Amygdala (tissue), 56 donors: ENCODE measurements at places on chromosomes 12 and 14.

DNA sequence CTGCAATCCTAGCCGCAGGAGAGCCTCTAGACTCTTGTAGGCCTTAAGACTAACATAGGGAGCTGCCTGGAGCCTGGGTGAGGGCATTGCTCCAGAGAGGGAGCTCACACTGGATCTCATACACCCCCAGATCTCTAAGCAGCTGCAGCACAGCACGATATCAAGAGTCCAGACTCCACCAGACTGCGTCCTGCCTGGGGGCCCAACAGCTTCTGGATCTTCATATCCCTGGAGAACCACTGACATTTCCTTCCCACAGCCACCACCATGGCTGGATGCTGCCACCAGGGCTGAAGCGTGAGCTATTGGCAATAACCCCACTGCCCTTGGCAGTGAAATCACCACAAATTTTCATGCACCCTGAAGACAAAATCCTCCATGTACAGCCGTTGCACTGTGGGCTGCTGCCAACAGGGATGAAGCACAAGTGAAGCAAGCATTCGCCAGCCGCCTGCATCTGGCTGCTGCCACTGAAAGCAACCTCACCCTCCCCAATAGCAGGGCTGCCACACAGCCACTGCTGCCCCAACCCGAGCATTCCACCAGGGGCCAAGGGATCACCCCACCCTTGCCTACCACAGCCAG is 28.2 kb downstream of the CACNA2D4 start:
- no peak for DNase-seq

DNA sequence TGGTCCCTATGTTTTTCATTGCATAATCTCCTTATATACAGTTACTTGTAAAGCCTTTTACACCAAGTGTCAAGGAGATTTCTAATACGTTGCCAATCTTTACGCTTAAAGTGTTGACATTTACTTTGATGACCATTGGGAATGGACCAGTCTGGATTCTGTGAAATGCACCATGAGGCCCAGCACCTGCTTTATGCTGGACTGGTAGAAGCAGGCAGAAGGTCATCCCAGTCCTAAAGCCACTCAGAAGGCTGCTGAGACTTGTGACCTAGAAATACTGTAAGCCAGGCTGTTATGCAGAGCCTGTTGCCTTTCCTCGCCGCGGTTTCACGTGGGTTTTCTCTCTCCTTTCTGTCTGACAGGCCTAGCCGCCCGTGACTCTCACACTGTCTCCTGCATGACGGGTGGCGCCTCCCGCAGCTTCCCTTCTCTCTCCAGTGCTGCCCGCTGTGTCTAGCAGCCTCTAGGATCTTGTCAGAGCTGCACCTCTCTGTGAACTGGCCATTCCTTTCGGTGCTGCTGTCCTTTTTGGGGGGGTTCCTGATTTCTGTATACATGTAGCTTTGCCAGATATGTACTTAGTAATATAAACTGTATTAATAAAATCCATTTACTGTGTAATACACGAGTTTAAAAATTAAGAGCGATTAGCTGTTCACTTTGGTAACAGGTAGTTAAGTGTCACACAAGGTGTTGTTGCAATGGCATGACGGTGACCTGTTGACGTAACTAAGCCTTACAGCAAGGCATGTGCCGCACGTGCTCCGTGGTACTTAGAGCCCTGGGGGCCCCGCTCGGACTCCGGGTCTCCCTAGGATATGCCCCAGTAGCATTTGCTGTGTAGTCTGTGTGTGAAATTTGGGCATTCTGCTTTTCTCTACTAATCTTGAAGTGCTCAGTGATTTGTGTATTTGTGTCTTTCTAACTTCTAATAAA is 29.7 kb downstream of the XRCC3 start:
- DNase-seq: no peak

- DNase-seq: no peak
These were observed 1701.5 kb upstream of the FLRT2 start for GRCh38 chr14:83828406-83828805.

DNA sequence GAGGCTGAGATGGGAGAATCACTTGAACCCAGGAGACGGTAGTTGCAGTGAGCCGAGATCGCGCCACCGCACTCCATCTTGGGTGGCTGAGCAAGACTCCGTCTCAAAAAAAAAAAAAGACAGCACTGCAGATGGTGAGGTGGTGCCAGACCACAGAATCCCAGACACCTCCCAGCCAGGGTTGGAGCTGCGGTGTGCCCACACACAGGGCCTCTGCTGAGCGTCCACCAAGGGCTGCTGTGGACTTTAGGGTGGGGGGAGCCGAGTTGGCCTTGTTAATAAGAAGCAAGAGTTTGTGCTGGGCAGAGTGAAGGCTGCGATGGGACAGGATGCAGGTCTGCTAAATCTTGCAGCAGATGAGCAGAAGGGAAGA is 14.2 kb downstream of the KMT5A start:
- no peak for DNase-seq

DNA sequence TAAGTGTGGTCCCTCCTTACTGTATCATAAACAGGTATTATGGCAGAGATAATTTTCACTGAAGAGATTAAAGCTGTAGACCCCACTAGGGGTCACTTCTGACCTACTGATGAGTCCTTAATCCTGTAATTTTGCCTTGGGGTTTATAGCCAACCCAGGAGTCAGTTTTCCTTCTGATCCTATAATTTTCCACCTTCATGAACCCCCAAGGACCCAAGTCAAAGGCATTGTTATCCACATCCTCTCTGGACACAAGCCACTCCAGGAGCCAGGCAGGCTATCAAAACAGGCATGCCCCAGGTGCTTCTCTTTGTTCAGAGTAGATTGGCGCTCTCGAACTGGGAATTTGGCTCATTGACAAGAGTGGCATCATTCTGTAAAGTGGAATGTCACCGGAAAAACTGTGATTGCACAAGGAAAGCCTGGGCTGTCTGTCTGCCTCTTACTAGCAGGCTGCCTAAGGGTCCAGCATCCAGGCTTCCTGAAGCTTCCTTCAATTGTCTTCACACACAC is 1523.2 kb upstream of the FLRT2 start:
- DNase-seq: no peak

DNA sequence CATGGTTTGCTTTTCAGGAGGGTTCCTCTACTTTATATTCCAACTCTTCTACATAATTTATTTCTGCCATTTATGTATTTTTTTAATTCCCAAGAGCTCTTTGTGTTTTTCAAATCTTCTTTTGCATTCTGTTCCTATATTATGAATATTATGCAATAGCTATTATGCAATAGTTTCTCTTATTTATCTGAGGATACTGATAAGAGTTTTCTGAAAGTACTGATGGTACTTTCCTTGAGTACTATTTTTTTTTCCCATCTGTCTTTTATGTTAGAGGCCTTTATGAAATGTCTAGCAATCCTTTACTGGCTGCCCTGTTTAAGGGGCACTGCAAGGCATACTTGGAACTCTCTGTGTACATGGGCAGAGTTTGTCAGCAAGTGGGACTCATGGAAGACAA is 93.4 kb downstream of the SLC41A2 start:
- no peak for DNase-seq

DNA sequence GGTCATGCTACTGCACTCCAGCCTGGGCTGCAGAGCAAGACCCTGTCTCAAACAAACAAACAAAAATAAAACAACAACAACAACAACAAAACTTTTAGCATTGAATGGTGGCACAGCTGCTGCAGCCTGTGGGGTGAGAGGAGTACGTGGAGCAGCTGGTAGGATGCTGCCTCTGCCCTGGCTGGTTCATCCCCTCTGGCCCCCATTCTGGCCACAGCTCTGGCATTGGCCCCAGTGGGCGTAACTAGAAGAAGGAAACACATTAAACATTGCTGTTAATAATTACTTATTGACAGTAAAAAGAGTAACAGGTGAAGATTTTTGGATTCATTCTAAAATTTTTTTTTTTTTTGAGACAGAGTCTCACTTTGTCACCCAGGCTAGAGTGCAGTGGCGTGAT is 28.8 kb upstream of the C2CD5 start:
- DNase-seq: no peak

- no peak for DNase-seq
These were observed 32.7 kb upstream of the RIN3 start for GRCh38 chr14:92480856-92481255.

DNA sequence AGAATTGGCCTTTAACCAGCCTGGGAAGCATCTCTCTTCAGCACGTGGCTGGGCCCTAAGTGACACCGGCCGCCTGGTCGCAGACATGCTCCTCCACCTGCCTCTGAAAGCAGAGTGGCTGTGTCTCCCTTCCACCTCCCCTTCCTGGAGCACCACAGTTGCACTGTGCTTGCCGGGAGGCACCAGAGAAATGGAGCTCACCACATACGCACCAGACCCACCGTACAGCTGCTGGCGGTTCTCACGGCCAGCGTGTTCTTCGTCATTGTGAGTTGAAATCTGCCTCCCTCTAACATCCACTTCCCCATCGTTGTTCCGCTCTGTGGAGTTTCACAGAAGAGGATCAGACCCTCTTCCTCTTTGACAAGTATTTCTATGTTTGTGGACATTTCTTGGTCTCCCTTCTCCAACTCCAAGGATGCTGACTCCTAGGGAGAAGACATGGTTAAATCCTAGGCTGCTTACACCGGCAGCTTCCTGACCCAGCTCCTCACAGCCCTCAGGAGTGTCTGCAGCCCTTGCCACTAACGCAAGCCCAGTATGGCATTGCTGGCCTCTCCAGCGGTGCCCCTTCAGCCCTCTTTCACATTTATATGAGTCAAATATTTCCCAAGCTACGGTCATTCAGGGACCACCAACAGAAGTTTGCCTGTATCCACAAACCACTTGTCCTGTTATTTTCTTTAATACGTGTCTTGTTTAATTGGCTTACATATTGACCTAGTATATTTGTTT is 11.5 kb upstream of the KRT5 start:
- DNase-seq: no peak

DNA sequence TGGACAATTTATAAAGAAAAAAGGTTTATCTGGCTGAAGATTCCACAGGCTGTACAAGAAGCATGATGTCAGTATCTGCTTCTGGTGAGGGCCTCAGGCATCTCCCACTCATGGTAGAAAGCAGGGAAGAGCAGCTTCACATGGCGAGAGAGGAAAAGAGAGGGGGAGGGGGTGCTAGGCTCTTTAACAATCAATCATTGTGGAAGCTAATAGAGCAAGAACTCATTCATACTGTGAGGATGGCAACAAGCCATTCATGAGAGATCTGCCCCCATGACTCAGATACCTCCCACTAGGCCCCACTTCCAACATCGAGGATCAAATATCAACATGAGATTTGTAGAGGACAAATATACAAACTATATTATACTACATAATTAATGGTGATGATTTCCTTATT is 361.9 kb upstream of the FAR2 start:
- no peak for DNase-seq

- DNase-seq: no peak
These were observed 7.3 kb upstream of the ZNF740 start for GRCh38 chr12:53173085-53173715.
